ENCODE measurements at places on chromosomes 16 and 17. TPM values are rescaled to one million over a fixed set of nuclear protein-coding genes. Genes with fewer than 3 reads are reported as not detected.
A peak's percentile ranks its signal among the peaks of the same experiment; 100 is the strongest.

The MMP25 gene
- total RNA-seq: 0.54 TPM

DNA sequence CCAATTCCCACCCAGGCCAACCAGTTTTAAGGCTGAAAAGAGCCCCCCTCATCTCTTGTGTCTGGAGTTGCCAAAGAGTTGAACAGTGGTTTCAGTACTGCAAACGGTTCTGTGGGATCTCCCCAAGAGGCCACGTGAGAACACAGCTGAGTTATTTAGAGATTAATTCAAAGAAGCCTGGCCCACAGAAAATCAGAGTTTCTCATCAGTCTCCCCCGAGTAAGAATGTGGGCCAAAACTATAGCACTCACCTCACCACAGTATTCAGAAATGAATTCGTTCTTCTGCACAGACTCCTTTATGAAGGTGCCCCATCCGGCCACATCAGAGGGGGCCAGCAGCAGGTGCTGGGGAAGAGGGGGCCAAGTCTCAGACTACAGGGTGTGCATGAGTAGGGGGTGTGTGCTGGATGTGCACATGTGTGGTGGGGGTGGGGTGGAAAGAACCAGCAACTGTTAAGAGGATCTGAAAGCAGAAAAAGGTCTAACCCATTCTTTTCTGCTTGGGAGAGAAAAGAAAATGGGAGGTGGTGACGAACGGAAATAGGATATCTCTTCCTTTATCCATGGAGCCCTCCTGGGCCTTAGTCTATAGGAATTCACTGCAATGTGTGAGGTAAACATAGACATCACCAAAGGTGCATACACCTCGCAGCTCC, 22.6 kb downstream of the CNTNAP1 start:
- DNase-seq: no peak

DNA sequence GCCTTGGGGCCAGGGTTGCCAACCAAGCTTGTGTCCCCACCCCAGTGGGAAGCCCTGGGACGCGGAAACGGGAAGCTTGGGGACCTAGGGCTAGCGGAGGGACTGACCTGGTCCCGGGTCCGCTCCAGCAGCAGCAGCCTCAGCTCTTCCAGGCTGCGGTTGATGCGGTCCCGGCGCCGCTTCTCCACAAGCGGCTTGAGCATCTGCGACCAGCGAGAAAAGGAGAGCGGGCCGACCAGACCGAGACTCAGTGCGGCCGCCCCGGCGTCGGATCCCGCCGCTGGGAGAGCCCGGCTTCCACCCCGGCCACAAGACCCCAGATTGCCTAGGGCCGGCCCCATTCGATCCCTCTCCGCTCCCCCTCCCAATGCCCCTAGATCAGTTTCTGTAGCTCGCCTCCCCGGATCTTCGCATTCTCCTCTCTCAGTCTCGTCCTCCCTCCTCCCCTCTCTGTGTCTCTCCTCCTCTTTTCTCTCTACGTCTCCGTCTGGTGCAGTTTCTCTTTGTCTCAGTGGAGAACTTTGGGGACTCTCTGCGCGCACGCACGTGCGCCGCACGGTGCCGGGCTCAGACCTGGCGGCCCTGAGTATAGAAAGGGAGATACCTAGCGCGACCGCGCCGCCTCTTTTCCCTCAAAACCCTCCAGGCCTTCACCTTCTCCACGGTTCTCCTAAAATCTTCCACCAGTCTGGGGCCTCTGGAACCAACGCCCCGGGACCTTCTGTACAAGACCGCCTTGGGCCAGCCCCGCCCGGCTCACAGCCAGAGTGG, 797 bp downstream of the HES7 start:
- peak; percentile 42 for DNase-seq

GRCh38 chr17:42843358-42843934, 934 bp upstream of the AOC2 start:
- DNase-seq: peak; percentile 44

DNA sequence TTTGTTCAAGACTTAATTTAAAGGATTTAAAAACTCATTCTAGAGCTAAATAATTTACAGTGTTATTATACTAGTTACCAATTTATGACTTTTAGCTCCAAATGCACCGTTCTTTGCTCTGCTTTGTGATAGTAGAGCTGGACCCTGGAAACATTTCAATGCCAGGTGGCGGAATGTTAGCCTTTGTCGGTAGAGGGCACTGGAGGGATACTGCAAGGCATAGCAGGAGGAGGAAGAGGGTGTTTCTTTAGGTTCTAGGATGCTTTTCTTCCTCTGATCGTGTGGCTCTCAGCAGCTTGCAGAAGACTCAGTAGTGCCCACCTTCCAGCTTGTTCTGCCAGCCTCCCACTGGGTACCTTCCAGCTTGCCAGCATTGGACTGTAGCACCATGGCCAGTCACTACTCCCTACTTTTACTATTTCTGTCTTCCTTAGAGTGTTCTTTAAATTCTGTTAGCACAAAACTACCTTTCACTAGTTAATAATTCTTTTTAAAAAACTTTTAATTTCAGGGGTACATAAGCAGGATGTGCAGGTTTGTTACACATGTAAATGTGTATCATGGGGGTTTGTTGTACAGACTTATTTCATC, 325.3 kb downstream of the UTP18 start:
- DNase-seq: no peak

- no peak for DNase-seq
Measured at GRCh38 chr17:11645426-11645825, 47.2 kb downstream of the DNAH9 start.

GRCh38 chr17:10899281-10899680, 61.4 kb upstream of the PIRT start:
- no peak for DNase-seq

DNA sequence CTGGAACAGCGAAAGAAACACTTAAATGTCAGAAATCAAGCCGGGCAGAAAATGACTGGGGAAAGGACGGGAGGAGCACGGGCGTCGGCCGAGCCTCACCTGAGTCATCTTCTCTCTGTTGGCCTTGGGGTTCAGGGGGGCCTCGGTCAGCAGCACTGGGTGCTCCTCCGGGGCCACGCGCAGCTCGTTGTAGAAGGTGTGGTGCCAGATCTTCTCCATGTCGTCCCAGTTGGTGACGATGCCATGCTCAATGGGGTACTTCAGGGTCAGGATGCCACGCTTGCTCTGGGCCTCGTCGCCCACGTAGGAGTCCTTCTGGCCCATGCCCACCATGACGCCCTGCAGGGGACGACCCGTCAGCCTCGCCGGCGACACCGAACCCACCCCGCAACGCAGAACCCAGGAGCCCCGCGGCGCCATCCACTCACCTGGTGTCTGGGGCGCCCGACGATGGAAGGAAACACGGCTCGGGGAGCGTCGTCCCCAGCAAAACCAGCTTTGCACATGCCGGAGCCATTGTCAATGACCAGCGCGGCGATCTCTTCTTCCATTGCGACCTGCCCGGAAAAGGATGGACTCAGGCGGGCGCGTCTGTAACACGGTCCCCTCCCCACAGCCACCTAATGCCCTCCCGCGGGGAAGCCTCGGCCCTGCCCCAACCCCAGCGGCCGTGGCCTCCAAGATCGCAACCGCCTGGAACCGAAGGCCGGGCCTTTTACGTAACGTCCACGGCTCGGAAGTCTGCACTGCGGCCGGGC, 616 bp downstream of the ACTG1 start:
- peak; percentile 42 for DNase-seq

DNA sequence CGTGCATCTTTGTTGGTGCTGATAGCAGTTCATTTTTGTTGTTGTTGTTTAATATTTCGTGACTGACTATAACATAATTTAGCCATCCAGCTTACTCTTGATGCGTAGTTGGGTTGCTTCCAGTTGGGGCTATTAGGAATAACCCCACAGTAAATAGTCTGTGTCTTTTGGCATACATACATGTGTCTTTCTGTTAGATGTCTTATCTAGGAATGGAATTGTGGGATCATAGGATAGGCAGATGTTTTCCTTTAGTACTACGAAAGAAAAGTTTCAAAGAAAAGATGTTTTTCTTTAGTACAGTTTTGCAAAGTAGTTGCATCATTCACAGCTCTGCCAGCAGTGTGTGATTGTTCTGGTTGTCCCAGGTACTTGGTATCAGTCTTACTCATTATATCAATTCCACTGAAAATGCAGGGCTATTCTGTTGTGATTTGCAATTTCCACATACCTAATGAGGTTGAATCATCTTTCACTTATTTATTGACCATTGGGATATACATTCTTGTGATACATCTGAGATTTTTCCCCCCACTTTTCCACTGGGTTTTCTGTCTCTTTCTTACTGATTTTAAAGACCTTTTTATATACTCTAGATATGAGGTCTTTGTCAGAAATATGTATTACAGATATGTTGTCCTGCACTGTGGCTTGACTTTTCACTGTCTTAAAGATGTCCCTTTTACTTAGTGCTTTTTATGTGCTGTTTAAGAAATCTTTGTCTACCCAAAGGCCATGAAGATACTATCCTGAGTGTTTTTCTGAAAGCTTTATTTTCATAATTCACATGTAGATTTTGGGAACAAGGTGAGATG, 173.3 kb downstream of the MRTFB start:
- DNase-seq: no peak
